ENCODE measurements at places on chromosomes 13 and 19.

DNA sequence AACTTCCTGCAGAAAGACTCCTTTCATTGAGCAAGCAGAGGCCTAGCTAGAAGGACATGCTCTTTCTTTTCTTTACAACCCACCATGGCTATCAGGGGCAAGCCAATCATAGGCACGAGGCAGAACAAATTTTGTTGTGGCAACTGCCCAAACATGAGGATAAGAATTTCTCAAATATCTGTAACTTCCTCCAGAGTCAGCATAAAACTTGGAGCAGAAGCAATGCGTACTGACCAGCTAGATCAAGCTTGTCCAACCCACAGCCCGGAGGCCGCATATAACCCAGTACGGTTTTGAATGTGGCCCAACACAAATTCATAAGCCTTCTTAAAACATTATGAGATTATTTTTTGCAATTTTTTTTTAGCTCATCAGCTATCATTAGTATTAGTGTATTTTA lies 87.0 kb upstream of the SOX21 start:
- no peak for DNase-seq

GRCh38 chr13:34290661-34291060 lies 472.7 kb downstream of the RFC3 start:
- DNase-seq, result no peak

GRCh38 chr19:29793116-29793727 lies 18.6 kb upstream of the CCNE1 start:
- DNase-seq, result no peak

DNA sequence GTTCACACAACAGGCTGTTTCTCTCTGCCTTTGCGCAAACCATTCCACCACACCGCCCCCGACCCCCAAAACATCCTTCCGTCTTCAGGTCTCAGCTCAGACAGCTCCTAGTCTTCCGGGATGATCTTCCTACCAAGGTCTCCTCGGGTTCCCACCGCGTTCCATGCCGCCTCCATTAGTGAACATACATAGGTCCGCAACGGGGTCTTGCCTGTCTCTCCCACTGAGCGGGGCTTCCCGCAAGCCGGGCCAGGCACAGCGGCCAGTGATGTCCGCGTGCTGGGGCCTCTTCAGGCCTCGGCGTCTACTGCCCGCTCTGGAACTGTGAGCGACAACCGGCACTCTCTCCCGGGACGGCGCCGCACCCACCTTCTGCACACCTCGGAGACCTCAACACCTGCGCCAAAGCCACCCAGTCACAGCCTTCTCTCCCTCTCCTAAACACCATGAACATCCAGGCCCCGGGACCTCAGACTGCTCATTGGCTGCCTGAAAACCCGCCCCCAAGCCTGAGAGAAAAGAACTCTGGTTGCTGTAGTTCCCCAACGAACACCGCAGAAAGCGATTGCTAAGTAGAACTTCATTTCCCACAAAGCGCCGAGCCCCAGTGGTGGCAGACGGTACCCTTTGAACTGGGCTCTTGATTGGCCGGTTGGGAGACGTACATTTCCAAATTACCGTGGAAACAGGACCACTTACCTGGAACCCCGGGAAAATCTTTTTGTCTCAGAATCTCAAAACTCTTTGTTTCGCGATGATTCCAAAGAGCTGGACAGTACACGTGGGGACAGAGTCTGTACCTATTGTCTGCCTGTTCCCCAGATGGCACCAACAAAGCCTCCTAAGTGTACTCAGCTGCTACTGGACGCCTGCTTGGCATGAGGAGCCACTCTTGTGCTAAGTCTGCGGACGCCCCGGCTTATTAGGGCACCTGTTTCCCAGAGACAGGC lies 9.5 kb downstream of the DYRK1B start:
- peak; percentile 72 for DNase-seq

- DNase-seq, result no peak
Observed at GRCh38 chr19:43715776-43716175, at the start of gene IRGC. TSS of gene IRGC (plus strand) at chr19:43716076. CDS start at chr19:43718559, 2,483 bp downstream.

GRCh38 chr13:101989798-101990350 lies 412.0 kb downstream of the FGF14 start:
- DNase-seq, result no peak

DNA sequence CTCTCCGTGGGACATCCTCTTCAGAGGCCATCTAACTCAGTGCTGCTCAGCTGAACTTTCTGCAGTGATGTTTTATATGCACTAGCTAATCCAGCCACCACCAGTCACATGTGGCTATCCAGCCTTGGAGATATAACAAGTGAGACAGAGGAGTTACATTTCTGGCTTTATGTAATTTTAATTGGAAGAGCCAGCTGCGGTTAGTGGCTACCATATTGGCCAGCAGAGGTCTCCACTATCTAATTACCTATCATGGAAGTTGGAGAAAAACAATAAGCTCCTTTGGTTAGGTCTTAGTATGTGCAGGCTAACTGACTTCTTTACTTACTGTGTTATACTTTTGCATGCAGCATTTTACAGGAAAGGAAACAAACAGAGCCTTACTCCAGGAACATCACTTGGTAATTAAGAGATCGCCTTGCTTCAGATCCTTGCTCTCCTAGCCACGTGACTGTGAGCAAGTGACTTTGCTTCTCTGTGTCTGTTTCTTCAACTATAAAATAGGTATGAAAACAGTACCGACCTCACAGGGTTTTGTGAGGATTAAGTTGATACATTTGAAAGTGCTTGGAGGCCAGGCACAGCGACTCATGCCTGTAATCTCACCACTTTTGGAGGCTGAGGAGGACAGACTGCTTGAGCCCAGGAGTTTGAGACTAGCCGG lies 1.6 kb upstream of the KLK10 start:
- peak; percentile 9 for DNase-seq

Data from Jurkat, Clone E6-1 (cell line).